ENCODE measurements at places on chromosomes 16 and 17.

- no peak for DNase-seq
These were observed 7.9 kb upstream of the WFIKKN1 start for GRCh38 chr16:622920-623280.

- no peak for DNase-seq
These were observed 104.9 kb downstream of the AXIN2 start for GRCh38 chr17:65456368-65457151.

GRCh38 chr17:1488826-1489270 is 3.6 kb downstream of the MYO1C start:
- DNase-seq, result no peak

DNA sequence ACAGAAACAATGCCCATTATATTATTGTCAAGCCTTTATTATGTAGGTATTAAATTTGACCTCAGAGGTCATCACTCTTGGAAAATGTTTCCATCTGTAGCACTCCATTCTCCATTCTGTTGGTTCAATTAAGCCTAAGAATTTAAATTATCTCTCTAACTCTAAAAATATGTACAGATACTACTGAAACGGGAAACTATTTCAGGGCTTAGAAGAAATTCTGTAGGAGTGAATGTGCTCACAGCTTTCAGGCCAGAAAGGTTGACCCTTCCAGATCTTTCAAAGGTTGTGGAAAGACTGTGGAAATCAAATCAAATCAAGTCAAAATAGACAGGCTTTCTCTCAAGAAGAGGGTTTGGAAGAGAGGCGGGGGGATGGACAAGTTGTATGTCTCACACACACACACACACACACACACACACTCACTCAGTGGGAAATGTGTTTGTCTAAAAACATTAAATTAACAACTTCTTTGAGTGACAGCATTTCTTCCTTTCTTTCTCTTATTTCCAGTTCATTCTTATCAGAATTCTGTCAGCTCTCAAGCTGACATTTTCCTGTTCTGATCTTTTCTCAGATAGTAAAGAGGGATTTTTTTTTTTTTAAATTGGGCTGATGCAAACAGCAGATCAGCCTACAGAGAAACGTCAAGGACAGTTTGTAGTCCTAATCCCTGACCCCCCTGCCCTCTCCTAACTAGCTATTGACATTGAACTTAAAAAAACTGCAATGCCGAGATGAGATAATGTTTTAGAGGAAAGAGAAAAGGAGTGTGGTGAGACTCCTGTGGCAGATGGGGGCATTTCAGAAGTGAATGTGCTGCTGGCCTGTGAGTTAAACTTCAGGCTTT is 139.0 kb upstream of the ZFHX3 start:
- no peak for DNase-seq

DNA sequence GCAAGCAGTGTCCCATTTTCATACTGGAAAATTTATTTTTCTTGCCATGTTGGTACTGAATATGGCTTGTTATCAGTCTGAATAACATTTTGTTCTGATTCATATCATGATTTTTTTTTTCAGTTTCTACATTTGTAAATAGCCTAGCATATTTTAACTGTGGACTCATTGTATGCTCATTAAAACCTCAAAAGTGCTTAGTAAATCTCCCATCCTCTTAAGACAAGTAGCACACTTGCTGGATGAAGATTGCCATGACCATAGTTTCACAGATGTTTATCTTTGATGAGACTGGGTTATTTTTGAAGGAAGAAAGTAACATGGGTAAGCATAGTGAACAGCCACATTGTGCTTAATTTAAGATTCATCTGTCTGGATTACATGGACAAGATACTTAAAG is 878 bp downstream of the KRT10 start:
- no peak for DNase-seq

DNA sequence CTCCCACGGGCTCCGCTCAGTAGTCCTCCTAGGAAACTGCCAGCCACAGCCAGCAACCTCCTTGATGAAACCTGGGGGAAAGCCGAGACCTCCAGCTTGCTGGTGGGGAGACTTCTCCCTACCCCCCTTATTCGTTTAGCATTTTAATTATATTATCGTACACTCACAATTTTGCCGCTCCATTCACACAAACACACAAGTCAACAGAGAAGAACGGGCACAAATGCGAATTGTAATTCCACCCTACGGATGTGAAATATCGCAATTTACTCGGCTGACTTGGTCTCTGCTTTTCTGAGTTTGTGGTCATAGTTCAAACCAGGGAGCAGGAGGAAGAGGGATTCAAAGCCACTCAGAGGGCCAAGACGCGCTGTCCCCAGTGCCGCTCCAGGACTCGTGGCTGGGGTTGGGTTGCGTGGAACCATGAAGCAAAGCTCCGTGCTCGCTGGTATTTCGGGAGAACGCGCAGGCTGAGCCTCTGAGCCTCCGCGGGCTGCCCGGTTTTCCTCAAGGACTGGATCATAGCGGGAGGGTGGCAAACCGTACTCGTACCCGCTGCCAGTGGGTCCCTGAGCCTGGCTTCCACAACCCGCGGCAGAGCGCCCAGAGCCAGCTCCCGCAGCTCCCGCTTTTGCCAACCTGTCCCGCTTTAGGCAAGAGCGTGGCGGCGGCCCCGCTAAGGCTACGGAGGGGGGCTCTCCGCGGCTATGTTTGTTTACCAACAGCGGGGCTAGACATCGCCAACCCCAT is 2.0 kb downstream of the LHX1 start:
- DNase-seq, result no peak

DNA sequence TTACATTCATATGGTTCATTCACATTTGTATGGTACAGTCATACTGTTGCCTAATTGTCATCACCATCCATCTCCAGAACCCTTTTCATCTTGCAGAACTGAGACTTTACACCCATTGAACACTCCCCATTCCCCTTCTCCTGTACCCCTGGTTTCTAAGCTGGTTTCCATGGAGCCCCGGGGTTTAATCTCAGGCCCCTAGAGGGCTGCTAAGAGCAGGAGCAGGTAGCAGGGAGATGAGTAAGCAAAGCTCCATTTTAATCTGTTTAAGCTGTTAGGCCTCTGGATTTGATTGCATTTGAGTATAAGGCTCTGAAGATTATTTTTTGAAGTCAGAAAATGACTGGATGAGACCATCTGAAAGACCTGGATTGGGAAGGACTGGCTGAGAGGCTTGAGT is 68.5 kb upstream of the RPL38 start:
- DNase-seq, result no peak

DNA sequence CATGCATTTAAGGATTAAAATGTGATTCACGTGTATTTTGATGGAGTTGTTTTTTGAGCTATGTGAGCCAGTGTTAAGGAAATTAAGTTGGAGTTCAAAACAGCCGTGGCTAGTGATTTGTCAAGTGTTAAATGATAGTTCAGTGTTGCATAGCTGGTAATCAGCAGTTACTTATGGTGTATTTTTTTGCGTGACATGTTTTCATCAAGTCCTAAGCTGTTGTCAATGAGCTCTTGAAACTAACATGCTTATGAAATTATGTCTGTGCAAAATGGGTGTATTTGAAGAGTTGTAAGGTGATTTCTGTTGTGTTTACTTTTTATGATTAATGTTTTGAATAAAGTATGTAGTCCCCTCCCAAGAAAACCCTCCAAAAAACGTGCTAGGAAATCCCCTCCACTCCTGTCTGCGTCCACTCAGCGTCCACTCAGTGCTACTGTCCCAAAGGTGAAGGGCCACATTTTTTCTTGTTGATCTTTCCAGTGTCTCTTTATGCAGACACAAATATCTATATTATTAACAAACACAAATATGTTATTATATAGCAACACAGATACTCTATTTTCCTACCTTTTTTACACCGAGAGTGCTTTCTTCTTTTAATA is 30.0 kb downstream of the USP10 start:
- no peak for DNase-seq

GRCh38 chr17:596763-597644 is 117.6 kb downstream of the VPS53 start:
- DNase-seq, result peak; percentile 23

DNA sequence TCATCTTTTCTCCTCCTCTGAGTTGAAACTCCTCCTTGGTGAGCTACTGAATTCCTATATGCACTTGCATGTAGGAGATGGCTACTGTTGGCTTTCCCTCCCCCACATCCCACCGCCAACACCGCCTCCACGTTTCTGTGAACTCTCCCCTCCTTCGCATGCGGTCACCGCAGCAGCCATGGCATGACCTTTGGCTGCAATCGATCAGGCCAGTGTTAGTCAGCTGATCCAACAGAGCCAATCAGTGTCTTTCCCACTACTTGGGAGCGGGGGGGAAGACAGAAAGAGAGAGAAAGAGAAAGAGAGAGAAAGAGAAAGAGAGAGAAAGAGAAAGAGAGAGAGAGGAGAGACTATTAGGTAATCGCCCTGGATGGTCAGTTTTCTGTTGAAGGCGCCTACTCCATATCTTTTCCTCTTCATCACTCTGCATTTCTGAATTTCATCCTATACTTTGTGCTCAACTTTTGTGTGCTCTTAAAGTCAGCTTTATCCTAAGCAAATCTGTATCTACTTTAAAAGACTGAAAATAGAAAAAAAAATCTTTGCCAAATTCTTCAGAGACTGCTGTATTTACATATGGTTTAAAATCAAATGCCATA is 22.7 kb downstream of the ASGR1 start:
- DNase-seq, result no peak

GRCh38 chr17:18185391-18185790 is 1.8 kb downstream of the ALKBH5 start:
- no peak for DNase-seq

- no peak for DNase-seq
These were observed 2.8 kb downstream of the ST6GALNAC1 start for GRCh38 chr17:76640550-76641380.

DNA sequence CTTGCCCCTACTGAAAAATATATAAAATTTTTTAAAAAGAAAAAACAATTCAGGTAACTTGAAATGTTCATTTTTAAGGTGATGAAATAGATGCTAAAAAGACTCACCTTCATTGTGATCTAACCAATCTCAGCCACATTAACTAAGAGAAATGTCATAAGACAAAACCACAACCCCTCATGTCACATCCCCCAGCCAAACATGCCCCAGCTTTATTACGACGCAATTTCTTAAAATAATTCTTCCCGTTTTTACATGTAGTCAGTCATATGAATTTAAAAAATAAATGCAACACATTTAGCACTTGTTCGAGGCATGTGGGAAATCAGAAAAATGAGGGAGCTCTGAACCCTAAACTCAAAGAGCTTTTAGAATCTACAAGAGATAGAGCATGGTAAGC is 9.5 kb downstream of the AMFR start:
- DNase-seq, result no peak

GRCh38 chr17:80861892-80862291 is 129.7 kb upstream of the CHMP6 start:
- DNase-seq, result peak; percentile 63
